ENCODE measurements at places on chromosomes 6 and 20. TPM values are rescaled to one million over a fixed set of nuclear protein-coding genes. Genes with fewer than 3 reads are reported as not detected.

- no peak overlapping the region for H3K27ac ChIP-seq
- DNase-seq, result no peak
- H3K27me3 ChIP-seq, result no peaks in the 10 kb centered on the region
- no peaks in the 10 kb centered on the region for H3K36me3 ChIP-seq
- H3K4me3 ChIP-seq, result no peak overlapping the region
- peaks cover 6% of the 10 kb centered on the region for H3K4me1 ChIP-seq
Observed at GRCh38 chr20:1144401-1145172, 26.2 kb downstream of the PSMF1 start.

RBL1 gene
- 10.2 TPM for total RNA-seq

BPI gene
- 0.43 TPM for total RNA-seq

- no peak overlapping the region for H3K4me3 ChIP-seq
- no peaks in the 10 kb centered on the region for H3K27me3 ChIP-seq
- no peaks in the 10 kb centered on the region for H3K4me1 ChIP-seq
Observed at GRCh38 chr6:46102123-46102522, 27.7 kb upstream of the ENPP4 start.

GRCh38 chr6:44192428-44193041 lies 24.2 kb upstream of the MYMX start:
- H3K4me3 ChIP-seq, result no peak overlapping the region
- no peaks in the 10 kb centered on the region for H3K27me3 ChIP-seq
- H3K36me3 ChIP-seq, result no peaks in the 10 kb centered on the region
- DNase-seq, result no peak

All from ovary (tissue), 10 donors.